ENCODE measurements at places on chromosomes 5 and 9.

DNA sequence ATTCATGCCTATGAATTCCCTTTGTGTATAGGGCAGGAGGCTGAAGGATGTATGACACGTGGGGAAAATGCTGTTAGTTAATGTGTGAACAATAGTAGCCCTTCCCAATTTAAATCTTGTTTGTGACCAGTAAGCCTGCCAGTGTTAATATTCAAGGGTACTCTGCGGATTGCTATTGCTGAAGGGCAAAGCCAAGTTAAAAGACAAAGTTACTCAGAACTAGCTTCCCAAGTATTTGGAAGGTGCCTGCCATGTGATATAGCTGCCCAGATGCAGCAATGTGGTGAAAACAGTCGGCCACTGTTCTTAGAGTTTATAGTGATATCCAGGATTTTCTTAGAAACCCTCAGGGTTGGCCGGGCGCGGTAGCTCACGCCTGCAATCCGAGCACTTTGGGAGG is 34.6 kb downstream of the MARVELD2 start:
- DNase-seq: no peak

DNA sequence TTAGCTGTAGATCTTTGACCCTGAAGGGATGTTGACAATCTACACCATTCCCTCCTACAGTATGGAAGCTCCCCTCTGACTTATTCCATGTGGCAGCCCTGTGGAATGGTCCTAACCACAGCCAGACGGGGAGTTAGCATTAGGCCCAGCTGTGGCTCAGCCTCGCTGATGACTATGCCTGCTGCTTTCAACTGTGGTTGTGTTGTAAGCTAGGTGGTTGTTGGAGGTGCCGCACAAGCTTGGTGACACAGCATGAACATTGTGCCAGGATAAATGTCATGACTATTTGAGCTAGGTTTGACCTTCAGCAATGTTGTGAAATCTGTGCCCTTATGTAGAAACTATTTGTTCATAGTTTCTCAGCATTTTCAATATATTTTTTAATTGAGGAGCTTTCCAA is 40.6 kb downstream of the SGCD start:
- DNase-seq: no peak

DNA sequence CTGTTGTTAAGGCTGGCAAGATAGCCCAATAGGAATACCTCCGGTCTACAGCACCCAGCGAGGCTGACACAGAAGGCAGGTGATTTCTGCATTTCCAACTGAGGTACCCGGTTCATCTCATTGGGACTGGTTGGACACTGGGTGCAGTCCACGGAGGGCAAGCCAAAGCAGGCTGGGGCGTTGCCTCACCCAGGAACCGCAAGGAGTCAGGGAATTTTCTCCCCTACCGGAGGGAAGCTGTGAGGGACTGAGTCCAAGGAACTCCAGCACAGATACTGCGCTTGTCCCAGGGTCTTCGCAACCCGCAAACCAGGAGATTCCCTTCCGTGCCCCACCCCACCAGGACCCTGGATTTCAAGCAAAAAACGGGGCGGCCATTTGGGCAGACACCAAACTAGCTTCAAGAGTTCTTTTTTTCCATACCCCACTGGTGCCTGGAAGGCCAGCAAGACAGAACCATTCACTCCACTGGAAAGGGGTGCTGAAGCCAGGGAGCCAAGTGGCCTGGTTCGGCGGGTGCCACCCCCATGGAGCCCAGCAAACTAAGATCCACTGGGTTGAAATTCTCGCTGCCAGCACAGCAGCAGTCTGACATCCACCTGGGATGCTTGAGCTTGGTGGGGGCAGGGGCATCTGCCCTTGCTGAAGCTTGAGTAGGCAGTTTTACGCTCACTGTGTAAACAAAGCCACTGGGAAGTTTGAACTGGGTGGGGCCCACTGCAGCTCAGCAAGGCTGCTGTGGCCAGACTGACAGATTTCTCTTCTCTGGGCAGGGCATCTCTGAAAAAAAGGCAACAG is 647.2 kb downstream of the BNC2 start:
- DNase-seq: no peak

DNA sequence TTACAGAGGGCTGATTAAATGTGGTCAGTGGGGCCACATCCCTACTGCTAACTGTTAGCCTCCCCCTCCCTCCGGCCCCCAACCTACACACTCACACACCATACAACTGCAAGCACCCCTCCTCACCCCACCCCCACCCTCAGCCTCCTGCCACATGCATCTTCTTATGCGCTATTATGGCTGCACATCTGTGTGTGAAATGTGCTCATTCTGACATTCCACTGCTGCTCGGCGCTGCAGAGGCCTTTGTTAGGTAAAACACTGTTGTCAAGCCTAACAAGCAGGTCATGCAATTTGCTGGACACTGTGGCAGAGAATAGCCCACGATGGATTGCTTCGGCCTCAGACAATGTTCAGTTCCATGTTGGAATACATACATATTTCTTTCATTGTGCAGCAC is 173.6 kb downstream of the NR2F1-AS1 start:
- no peak for DNase-seq

DNA sequence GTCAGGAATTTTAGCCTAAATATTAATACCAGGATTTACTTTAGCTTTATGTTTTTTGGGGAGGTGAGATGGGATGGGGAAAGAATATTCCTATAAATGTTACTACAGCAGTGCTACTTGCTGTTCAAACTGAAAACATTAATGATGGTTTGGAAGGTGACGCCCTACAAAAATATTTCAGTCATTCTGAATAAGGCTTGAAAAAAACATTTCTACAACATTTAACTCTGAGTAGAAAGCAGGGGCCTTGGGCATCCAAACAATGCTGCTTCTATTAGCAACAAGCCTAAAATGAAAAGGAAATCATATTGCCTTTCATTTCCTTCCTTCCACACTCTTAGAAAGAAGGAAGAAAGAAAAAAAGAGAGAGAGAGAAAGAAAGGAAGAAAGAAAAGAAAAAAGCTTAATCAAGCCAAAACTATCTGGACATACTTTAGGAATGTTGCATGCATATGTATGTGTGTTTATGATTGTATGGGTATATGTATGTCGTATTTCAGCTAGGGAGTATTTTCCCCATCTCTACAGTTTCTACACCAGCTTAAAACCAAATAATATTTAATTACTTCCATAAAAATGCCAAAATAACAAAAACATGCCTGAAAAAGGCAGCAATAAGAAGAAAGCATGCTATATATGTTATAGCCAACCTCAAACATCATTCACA is 16.3 kb upstream of the DAB2 start:
- no peak for DNase-seq

DNA sequence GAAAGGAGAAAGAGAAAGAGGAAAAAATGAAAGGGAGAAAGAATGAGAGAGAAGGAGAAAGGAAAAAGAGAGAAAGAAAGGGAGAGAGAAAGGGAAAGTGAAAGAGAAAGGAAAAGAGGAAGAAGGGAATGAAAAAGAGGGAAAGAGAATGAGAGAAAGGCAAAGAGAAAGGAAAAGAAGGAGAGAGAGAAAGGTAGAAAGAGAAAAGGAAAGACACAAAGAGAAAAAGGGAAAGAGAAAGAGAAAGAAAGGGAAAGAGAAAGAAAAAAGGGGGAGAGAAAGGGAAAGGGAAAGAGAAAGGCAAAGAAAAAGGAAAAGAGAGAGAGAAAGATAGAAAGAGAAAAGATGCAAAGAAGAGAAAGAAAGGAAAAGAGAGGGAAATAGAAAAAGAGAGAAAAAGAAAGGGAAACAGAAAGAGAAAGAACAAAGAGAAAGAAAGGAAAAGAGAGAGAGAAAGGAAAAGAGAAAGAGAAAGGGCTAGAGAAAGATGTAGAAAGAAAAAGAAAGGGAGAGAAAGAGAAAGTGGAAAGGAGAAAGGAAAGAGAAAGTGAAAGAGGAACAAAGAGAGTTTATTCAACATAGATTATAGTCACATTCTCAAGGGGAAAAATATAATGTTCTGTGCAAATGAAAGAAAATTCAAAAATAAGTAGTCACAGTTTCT is 165.2 kb downstream of the TMEM38B start:
- no peak for DNase-seq

GRCh38 chr9:96596601-96597111 is 23.0 kb downstream of the CDC14B start:
- DNase-seq: no peak

GRCh38 chr9:26369093-26369492 is 523.5 kb downstream of the CAAP1 start:
- DNase-seq: no peak

- DNase-seq: no peak
Observed at GRCh38 chr5:150065886-150066285, 20.5 kb downstream of the CSF1R start.

DNA sequence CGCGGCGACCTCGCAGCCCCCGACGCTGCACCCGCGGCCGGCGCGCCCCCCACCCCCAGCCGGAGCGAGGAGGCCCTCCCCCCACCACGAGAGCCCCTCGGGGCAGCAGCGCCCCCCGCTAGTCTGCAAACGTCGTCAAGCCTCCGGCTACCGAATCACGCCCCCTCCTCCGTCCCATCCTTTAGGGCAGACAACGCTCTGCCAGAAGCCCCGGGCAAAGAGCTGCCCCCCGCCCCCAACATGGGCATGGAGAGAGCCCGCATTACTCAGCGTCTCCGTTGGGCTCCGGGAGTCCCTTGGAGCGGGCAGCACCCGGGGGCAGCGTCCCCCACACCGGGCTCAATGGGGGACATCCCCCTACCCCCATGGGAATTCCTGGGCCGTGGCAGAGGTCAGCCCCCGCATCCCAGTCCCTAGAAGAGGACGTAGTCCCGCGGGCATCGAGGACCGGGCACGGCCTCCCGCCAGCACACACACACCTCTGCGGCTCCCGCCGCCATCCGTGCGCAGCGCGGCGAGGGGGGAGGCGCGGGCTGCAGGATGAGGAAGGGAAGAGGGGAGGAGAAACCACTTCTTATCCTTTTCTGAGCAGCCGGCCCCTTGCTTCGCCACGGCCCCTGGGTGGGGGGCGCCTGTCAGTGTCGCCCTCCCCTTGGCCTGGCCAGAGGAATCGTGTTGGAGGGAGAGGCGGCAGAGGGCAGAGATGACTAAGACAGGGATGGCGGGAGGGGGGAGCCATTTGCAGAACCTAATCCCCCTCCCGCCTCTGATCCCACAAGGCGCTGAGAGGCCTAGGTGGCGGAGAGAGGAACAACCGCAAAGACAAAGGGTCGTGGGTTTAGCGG is 750 bp downstream of the DNM1 start:
- no peak for DNase-seq

GRCh38 chr9:99004717-99005460 is 61.2 kb downstream of the COL15A1 start:
- DNase-seq: no peak

GRCh38 chr5:76341651-76342334 is 61.3 kb upstream of the IQGAP2 start:
- DNase-seq: no peak

DNA sequence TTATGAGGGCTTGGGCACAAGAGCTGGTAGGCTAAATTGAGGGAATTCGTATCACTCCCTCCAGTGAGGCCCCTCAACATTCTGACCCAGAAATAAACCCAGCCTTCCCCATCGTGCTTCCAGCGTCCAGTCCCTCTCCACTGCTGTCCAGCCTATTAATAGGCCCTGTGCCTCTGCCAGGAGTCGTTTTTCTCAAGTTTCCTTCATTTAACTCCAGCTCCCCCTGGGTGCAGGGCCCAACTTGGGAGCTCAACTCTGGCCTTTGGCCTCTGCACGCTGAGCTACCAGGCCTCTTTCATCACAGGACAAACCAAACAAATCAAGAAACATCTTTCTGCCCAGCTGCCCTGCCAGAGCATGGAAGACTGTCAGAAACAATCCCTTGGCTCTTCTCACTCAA is 10.0 kb downstream of the HBEGF start:
- no peak for DNase-seq

DNA sequence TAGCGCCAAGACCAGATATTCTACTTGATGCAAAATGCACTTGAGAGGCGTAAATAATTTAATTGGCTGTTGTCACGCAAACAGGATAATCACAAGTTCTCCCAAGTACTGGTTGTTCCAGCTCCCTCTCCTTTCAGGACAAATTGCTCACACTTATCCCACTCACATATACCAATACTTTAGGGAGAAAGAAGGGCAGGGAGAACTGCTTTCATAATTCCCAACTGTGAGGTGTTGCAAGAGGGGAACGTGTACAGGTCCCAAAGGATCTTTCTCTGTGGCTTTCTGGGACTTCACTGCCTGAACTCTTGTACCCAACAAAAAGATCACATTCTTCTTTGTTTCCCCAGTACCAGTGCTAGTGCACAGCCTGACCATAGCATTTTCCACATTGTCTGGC is 21.5 kb upstream of the TGFBI start:
- no peak for DNase-seq

DNA sequence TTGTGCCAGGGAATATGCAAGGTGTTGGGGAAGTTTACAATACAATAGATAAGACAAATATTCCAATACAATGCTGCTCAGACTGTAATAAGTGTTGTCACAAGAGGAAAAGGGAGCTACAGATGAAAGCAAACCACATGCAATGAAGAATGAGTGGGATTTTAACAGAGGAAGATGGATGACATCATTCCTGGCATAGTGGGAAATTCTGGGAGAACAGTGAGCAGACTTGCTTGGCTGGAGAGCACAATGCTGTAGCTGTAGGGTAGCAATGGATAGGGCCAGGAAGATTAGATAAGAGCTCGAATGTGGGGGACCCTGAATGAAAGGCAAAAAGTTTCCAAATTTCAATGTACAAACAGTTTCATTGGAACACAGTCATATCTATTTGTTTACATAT is 9.5 kb upstream of the DPYSL3 start:
- DNase-seq: no peak

DNA sequence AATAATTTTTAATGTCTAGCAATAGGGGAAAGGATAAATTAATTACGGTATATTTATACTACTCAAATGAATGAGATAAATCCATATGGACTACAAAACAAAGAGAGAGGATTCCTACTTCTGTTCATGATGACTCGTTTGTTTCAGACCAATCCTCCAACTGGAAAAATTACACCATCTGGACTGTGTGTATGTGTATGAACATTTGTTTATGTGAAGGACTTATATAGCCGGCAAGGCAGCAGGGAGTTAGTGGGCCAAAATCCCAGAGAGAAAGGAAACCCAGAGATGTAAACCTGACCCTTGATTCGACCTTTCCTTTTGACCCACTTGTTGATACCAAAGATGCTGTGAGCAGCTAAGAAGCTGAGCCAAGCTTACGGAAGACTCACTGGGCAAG is 20.1 kb downstream of the PDE6A start:
- no peak for DNase-seq

DNA sequence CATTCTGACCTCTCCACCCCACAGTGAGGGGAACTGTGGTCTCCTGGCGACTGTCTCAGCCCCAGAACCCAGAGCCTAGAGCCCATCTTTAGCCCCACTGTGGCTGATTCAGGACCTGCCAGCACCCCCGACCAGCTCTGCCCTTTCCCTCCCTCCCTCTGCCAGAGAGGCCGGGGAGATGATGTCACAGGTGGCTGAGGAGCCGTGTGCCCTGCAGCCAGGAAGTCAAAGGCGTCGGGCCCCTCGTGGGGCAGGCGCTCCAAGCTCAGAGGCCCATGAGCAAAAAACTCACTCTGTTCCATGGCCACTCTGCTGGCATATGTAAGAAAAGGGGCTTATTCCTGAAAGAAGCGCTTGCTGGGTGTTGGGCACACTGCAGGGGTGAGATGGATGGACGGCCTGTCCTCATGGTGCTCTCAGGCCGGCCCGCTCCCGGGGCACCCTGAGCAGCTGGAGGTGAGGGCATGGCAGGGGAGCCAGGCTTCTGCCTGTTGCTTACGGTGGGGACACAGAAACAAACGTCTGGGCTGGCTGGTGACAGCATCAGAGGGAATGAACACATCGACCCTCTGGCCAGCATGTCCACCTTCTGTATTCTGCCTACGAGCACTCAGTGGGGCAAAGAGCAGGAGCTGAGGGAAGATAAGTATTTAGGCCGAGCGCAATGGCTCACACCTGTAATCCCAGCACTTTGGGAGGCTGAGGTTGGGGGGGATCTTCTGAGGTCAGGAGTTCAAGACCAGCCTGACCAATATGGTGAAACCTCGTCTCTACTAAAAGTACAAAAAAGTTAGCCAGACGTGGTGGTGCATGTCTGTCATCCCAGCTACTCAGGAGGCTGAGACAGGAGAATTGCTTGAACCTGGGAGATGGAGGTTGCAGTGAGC is 41.1 kb downstream of the LAMC3 start:
- DNase-seq: no peak
